ENCODE measurements at places on chromosomes 2 and 18. TPM values are rescaled to one million over a fixed set of nuclear protein-coding genes. Genes with fewer than 3 reads are reported as not detected.

GDF7 gene
- 0.62 TPM for total RNA-seq

TTN gene
- total RNA-seq: 1,236 TPM

GAL3ST2 gene
- 0.09 TPM for total RNA-seq

DNA sequence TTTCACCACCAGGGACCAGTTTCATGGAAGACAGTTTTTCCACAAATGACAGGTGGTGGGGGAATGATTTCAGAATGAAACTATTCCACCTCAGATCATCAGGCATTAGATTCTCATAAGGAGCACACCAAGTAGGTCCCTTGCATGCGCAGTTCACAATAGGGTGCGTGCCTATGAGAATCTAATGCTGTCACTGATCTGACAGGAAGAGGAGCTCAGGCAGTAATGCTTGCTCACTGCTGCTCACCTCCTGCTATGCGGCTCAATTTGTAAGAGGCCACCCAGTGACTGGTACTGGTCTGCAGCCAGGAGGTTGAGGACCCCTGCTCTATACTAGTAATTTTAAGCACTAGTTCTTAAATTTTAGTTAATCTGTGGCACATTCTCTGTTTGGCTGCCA lies 107.8 kb downstream of the IKZF2 start:
- no peak for DNase-seq
- H3K36me3 ChIP-seq: no peaks in the 10 kb centered on the region
- no peak overlapping the region for H3K4me3 ChIP-seq
- no peaks in the 10 kb centered on the region for H3K27me3 ChIP-seq
- no peak overlapping the region for H3K27ac ChIP-seq
- no peaks in the 10 kb centered on the region for H3K4me1 ChIP-seq

GFPT1 gene
- 34.7 TPM for total RNA-seq
